ENCODE measurements at places on chromosomes 13 and 19. TPM values are rescaled to one million over a fixed set of nuclear protein-coding genes. Genes with fewer than 3 reads are reported as not detected.

DNA sequence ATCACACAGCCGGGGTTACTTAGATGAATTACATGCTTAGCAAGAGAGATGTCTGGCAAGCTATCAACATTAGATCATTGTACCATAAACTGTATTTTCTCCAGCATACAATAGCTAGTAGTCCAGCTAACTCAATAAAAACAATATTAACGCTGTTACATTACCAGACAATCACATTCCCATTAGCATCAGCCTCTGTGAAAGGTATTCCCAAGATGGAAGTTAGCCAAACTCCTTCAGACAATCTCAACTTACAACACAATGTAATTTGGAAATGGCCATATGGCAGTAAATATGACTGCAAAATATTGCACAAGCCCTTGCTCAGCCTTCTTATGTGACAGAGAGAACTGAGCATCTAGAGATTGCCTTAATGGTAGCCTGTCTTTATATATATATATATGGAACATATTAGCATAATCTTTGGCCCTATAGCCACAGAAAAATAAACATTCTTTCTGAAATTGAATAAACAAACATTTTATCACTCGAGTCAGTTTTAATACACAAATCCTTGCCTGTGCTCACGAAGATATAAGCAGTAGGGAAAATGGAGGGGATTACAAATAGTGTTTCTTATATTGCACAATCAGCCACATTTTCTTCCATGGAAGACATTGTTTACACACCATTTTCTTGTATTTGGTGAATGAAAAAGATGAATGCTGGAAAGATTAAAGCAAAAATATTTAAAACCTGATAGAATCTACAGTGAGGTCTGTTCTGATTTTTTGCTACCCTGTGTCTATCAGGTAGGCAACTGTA is 1060.5 kb downstream of the DIAPH3 start:
- no peak for DNase-seq

DNA sequence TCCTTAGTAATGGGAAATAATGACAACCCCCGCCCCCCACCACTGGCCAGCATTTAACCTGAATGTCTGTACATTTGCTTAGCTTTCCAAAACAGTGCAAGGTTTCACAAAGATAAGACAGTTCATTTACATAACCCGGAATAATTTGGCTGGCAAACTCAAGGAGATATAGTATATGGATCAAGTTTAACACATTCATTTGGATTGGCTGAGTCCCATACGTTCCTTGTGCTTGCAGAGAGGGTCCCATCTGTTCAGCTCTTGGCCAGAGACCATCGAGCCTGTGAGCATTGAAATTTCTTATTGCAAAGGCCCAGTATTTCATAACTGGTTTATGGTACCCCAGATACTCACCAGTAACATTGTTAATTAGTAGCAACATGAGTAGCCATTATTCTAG is 116.5 kb downstream of the GPC6 start:
- DNase-seq = no peak

- DNase-seq = no peak
Measured at GRCh38 chr13:37385248-37385647, 213.3 kb downstream of the POSTN start.

DNA sequence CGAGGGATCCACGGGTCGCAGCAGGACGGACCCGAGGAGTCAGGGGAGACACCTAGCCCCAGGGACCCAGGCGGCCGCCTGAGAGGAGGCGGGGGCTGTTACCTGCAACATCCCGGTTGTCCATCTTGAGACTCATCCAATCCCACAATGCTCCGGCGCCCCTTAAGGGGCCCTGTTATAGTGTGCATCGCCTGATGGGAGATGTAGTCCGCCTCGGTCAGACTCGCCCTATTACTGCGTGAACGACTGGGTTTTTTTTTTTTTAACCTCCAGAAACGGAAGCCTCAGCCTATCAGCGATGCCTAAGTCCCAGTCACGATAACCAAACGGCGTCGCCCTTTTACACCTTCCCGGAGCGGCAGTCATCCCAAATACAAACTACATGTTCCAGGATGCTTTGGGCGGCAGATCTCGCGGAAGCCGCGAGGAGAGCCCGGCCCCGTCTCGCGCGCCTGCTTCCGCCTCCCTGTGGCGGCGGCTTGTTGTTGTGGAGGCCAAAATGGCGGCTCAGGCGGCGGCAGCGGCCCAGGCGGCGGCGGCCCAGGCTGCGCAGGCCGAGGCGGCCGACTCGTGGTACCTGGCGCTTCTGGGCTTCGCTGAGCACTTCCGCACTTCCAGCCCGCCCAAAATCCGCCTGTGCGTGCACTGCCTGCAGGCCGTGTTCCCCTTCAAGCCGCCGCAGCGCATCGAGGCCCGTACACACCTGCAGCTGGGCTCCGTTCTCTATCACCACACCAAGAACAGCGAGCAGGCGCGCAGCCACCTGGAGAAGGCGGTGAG is at the start of the genes MAU2 and SUGP1:
Gene MAU2, plus strand, starts transcription at position 469 of the 780 bp plus-strand sequence. Its CDS starts 31 bp downstream, at position 500.
Gene SUGP1, minus strand, starts transcription at position 149 of the 780 bp plus-strand sequence. Its CDS starts 13 bp downstream, at position 136.
- DNase-seq = peak; percentile 96

ACER1 gene
- not detected for total RNA-seq

SLC25A42 gene
- 10.0 TPM for total RNA-seq

PET100 gene
- 0.39 TPM for total RNA-seq

Data from MG63 (cell line).